Keratinocyte (primary cell): ENCODE measurements at places on chromosomes 1 and 21.

DNA sequence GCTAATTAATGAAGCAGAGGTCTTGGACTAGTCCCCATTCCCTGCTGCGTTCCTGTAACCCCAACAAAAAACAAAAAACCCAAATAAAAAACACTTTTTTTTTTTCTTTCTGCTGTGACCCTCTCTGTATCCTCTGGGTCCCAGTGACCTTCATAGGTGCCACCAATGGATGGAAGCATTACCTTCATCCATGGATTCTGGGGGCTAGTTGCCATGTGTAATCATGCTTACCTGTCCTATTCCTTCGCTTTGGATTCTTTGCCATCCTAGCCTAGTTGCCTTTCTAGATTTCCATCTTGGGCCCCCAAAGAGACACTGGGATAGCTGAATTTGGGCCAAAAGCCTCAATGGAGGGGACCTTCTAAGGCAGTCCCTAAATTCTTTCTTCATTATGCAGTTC, 1208.7 kb downstream of the BRINP3 start:
- no peak for DNase-seq

DNA sequence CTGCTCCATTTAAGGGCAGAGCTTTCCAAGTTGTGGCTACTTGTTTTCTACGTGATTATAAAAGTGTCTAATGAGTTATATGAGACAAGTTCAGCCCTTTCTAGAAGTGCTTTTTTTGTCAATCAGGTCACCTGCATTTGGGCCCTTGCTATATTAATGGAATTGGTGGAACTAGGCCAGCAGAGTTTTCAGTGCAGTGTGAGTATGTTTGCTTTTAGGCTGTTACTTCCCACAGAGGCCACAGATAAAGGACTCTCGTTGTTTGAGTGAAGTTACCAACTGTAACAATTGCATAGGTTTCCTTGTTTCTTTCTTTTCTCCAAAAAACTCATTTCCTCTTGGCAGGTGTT, 10.9 kb downstream of the SMAP2 start:
- DNase-seq = no peak

DNA sequence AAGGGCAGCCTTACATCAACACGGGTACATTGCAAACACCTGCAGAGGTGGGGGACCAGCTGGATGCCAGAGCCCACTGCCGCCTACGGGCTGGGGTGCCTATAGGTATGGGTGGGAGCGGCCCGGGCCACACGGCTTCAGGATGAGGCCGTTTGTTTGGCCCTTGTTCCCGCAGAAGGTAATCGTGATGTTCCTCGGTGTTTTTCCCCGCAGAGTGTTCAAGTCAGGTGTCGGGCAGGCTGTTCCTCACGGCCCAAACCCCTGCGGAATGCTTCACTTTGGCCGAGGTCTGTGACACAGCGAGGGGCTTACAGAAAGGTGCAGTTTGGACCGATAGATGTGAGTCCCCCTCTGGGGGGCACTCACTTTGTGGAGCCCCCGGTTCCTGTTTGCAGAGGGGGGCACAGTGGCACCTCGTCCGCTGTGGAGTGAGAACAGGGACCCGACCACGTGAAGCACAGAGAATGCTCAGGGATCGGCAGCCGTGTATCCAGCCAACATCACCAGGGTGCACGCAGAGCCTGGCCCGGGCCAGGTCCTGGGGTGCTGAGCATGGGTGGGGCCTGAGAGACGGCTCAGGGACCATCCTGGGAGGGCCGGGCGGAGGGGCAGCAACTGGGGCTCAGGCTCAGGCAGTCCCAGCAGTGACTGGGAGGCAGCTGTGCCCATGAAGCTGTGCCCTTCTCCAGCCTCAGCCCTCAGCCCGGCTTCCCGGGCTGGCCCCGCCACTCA, 453 bp upstream of the TTLL10 start:
- DNase-seq = no peak

DNA sequence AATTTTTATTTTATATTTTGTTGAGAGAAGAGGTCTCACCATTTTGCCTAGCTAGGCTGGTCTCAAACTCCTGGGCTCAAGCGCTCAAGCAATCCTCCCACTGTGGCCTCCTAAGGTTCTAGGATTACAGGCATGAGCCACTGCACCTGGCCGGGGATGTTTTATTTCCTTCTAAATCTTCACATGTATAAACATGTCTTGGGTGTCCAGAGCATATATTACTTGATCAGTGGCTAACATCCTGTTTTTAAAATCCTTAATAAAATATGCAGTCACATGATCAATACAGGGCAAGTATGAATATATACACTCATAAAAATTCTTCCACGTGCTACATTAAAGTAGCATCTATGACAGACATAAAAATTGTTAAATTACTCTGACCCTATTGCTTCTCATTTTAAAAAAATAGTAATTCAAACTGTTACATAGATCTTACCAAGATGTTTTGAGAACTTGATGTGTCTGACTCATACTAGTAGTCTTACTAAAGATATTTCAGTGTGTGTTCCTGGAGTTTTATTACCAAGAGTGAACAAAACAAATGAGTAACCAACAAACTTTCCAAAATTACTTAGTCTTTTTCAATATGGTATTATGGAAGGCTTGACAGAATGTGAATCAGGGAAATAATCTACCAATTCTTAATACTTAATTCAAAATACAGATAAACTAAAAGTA, 222.5 kb downstream of the SLC45A1 start:
- DNase-seq = no peak
